ENCODE measurements at places on chromosomes 16 and 17. TPM values are rescaled to one million over a fixed set of nuclear protein-coding genes. Genes with fewer than 3 reads are reported as not detected.

FA2H gene
- total RNA-seq = 0.41 TPM

HOXB3 gene
- 3.4 TPM for total RNA-seq

KRT39 gene
- 1.8 TPM for total RNA-seq

NOD2 gene
- total RNA-seq = 2.5 TPM

ITGAL gene
- 3.7 TPM for total RNA-seq

CCL1 gene
- total RNA-seq = not detected

- no peak for DNase-seq
Measured at GRCh38 chr17:77366558-77367245, 225.9 kb downstream of the SEC14L1 start.

GRCh38 chr16:68073902-68074760 is 11.0 kb upstream of the NFATC3 start:
- DNase-seq = no peak

DNA sequence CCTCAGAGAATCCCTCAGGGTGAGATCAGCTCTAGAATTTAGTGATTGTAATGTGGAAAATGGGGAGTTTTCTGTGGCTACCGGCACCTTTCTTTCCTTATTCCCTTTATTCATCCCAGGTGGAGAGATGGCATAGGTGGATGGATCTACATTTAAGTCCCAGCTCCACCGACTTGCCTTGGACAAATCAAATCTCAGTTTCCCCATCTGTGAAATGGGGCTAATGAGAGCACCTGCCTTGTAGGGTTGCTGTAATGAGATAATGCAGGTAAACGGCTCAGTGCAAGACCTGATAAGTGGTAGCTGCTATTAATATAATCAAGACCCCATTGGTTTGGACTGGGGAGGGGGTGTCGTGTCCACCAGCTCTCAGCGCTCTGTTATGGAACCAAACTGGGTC is 40.5 kb downstream of the OTOA start:
- no peak for DNase-seq

DNA sequence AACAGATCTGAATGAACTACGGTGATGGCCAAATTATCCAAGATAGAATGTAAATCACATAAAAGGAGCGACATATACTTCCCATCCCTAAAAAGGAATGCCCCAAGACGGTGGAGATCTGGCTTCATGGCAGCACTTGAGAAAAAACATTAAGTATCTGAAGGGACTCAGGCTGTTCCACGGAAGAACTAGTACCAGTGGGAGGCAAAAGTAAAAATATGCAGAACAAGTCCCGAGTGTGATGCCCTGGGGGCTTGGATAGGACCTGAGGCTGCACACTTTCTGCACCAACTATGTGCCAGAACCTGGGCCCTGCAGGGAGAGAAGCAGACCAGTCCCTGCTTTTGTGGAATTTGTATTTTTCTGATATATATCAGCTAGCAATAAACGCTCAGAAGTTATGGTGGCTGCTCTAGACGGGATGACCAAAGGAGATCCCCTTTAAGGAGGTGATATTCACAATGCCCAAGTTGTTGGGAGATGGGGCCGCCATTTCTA is 539 bp upstream of the CKLF start:
- peak; percentile 9 for DNase-seq

DNA sequence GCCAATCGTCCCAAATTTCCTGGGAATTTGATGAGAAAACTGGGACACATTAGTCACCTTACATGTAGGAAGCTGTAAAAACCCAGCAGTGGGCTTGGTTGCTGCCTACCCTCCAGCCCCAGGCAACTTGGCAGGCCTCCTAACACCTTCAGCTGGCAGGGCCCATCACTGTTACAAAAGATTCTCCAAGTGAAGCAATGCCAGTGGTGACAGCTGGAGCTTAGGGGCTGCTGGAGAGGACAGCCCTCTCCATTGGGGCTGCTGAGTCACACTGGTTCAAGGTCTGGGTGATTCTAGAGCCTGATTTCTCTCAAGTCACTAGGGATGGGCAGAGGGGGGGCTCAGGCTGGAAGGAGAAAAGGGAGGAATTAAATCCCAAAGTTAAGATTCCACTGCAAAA is 180.6 kb downstream of the COPRS start:
- DNase-seq = peak; percentile 96

- DNase-seq = peak; percentile 50
Measured at GRCh38 chr17:7354262-7354843, 603 bp upstream of the TMEM95 start.

DNA sequence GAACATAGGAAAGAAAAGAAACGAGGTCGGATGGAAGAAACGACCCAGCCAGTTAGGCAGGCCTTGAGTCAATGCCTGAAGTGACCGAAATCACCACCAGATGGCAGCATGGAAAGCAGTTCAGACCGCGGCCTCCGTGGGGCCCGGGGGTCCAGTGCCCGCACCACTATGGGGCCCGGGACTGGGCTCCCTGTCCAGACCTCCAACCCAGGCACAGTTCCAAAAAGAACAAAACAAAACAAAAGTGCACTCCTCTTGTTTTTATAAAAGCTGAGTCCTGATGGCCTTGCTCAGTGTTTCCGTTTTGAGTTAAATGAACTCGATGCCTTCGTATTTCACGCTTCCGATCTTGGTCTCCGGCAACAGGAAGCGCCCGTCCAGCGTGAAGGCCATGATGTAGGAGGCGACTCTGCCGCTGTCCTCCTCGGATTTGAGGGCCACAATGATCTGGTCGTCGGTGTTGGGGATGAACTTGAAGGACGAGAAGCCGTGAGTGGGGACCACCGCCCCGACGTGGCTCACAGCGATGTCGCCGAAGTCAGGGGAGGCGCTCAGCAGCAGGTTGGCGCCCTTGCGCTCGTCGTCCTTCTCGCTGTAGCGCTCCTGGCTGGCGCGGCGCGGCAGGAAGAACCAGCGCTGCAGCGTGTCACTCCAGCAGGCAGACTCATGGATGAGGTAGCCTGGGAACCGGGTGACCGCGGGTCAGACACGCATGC is 13.7 kb upstream of the LGALS3BP start:
- DNase-seq = peak; percentile 59

DNA sequence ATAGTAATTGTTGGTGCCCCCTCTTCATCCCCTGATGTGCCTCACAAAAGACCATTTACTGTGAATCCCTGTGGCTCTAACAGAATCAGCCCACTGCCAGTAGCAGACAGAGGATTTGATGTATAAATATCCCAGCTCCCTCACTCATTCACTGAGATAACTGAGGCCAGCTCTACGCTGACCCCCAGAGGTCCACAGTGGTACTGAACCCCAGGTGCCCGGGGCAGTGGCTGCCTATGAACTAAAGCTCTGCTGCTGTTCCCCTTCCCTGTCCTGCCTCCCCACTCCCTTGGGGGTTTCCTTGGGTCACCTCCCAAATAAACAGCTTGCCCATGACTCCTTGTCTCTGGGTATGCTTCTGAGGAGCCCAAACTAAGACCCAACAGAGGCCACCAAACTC is 295.8 kb downstream of the FOXL1 start:
- DNase-seq = no peak

DNA sequence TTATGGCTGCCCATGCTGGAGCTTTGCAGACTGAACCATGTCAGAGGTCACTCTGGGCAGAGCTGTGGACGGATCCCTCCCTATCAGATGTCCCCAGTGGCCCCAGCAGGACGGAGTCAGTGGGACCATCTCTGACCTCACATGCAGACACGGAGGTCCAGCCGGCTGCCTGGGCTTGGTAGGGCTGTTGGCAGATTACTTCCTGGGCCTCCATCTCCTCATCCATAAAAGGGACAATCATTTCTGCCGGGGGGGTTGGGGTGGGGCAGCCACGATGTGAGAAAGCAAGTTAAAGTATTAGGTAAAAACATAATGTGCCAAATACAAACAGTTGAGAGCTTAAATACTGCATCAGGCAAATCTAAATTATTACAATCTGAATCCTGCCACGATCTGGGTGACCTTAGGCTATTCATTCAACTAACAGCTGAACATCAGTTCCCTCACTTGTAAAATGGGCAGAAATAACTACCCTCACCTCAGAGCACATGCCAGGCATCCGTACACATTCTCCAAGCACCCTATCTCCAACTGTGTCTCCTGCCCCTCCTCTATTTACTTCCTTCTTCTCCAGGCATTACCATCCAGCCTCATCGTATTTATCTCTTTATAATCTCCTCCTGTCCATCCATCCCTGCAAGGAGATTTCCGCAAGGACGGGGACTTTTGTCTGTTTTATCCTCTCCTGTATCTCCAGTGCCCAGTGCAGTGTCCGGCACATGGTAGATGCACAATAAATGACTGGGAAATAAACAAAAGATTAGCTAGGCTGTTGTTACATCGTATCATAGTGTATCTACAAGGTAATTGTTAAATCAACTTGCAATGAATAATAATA is 192.3 kb upstream of the FOXF1 start:
- DNase-seq = no peak

GRCh38 chr16:66274335-66275110 is 92.0 kb upstream of the CDH5 start:
- DNase-seq = peak; percentile 41

DNA sequence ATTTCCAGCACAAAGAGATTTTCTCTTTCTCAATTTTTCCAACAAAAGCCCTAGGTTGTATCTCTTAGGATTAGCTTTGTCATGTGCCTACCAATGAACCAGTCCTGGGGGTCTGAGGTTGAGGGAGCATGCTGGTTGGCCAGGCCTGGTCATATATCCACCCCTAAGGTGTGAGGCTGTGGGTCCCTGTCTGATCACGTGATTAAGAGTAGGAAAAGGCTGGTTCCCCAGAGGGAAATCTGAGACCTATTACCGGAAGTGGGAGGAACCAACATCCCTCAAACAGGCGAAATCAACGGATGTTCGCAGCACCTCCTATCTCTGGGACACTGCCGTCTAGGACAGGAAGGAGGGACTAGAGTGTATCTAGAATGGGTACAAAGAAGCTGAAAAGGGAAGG is 185.7 kb upstream of the IRX5 start:
- no peak for DNase-seq

- no peak for DNase-seq
Measured at GRCh38 chr16:84223456-84223855, 16.4 kb downstream of the KCNG4 start.

DNA sequence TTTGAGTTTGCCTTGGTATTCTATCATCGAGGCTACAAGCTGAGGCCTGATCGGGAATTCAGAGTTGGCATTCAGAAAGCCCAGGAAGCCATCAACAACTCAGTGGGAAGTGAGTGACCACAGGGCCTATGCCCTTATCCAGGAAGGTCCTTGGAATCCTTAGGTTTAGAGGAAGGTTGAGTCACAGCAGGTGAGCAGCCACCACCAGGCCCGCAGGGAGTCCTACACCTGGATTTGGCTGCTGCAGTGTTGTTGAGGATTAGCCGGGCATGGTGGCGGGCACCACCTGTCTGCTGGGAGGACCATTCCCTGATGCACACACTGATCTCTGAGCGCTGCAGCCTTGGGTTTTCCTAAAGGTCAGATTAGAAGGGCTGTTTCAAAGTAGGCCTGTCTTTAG is 5.2 kb downstream of the ODAD4 start:
- no peak for DNase-seq

All from tongue (tissue), 3 donors.